Bronchus fibroblast of lung (primary cell): ENCODE measurements at places on chromosomes 13 and 19. TPM values are rescaled to one million over a fixed set of nuclear protein-coding genes. Genes with fewer than 3 reads are reported as not detected.

The CEACAM20 gene
- not detected in 2 replicates for total RNA-seq

The FPR3 gene
- not detected in 2 replicates for total RNA-seq

The FBN3 gene
- not detected in 2 replicates for total RNA-seq

The TTYH1 gene
- not detected in 2 replicates for total RNA-seq

The WDR83 gene
- 11.9 and 12.5 TPM in 2 replicates for total RNA-seq

The PRR22 gene
- 0.59 TPM in 1 of 2 replicates, not detected in the other for total RNA-seq

The PPM1N gene
- 0.84 and 0.89 TPM in 2 replicates for total RNA-seq

The DBP gene
- total RNA-seq = 4.2 and 4.5 TPM in 2 replicates

The MBD3L2 gene
- not detected in 2 replicates for total RNA-seq

The LENG9 gene
- total RNA-seq = 5.1 and 5.5 TPM in 2 replicates

The CYP4F8 gene
- total RNA-seq = not detected in 2 replicates

The DCT gene
- total RNA-seq = not detected in 2 replicates

The PNMA8C gene
- total RNA-seq = 0.15 and 0.50 TPM in 2 replicates

The PRR36 gene
- not detected in 2 replicates for total RNA-seq

The TSSK6 gene
- total RNA-seq = 0.84 and 1.2 TPM in 2 replicates

The KLK4 gene
- not detected in 2 replicates for total RNA-seq

The KIR2DL3 gene
- total RNA-seq = not detected in 2 replicates

The KLK2 gene
- total RNA-seq = 0.89 TPM in 1 of 2 replicates, not detected in the other

The ZNF136 gene
- total RNA-seq = 1.5 and 2.2 TPM in 2 replicates

The CCDC122 gene
- 1.2 and 4.2 TPM in 2 replicates for total RNA-seq

The VSTM1 gene
- total RNA-seq = not detected in 2 replicates

The KCNRG gene
- 1.2 and 1.3 TPM in 2 replicates for total RNA-seq

The CYP2A7 gene
- not detected in 2 replicates for total RNA-seq

The ZFR2 gene
- not detected in 2 replicates for total RNA-seq

The ACP5 gene
- under 0.01 and 0.17 TPM in 2 replicates for total RNA-seq

The SAFB2 gene
- total RNA-seq = 9.2 and 11.9 TPM in 2 replicates

The PSG11 gene
- not detected in 2 replicates for total RNA-seq

The PKN1 gene
- 93.2 and 107 TPM in 2 replicates for total RNA-seq

The SBK3 gene
- 0.15 TPM in 1 of 2 replicates, not detected in the other for total RNA-seq
